IMR-90 (cell line): ENCODE measurements at places on chromosomes 7 and 10. TPM values are rescaled to one million over a fixed set of nuclear protein-coding genes. Genes with fewer than 3 reads are reported as not detected.

- DNase-seq = no peak
- H3K27me3 ChIP-seq = no peaks in the 10 kb centered on the region
- H3K4me1 ChIP-seq = no peaks in the 10 kb centered on the region
- no peak overlapping the region for H3K4me3 ChIP-seq
- H3K36me3 ChIP-seq = peaks cover 73% of the 10 kb centered on the region
- no peak overlapping the region for H3K27ac ChIP-seq
Observed at GRCh38 chr7:5390918-5391317, 32.7 kb downstream of the TNRC18 start.

SMKR1 gene
- total RNA-seq = not detected in 2 replicates

NRBF2 gene
- 19.9 and 26.9 TPM in 2 replicates for total RNA-seq

ZNF804B gene
- not detected in 2 replicates for total RNA-seq

TMEM236 gene
- not detected in 2 replicates for total RNA-seq
